ENCODE measurements at places on chromosomes 12 and 14.

DNA sequence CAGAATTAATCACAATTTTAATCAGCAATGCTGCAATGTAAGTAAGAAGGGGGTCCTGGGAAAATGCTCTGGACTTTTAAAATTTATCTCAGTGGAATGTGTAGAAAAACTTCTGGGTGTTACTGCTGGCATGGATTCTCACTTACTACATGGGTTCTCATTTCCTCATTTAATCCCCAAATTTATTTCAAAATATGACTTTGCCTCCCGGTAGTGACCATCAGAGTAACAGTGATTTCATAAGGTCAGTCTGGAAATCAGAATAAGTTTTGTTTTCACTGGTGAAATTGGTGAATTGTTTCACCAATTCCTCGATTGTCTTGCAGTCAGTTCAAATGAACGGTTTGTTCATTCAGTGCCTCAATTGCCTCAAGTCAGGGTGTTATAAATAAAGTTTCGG lies 22.3 kb upstream of the DDHD1 start:
- no peak for DNase-seq

DNA sequence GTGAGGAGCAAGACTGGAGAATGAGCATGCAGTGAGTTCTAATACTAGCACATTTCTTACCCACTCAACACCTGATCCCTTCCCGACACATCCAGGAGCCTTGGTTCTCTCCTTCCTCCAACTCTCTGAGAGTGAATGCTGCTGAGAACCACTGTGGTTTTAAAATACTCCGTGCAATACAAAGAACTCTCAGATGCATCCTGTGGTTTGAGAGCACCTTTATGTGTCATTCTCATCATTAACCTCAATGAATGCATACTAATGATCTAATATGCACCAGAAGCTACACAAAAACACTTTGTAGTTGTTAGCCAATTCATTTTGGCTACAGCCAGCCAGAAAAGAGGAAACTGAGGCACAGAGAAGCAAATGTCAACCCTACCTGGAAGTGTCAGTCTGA lies 87.6 kb downstream of the GALNT8 start:
- no peak for DNase-seq

DNA sequence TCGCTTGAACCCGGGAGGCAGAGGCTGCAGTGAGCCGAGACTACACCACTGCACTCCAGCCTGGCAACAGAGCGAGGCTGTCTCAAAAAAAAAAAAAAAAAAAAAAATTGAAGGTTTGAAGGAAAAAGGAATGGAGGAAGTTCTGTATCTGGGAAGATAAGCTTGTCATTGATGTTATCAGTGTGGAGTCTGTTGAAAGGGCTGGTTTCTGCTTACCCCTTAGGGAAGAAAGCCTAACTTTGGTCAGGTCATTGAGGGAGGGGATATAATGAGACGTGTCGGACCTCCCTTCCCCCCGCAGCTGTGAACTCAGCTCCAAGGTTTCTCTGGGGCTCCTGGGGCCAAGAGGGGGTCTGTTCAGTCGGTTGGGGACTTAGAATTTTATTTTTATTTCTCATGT lies 16.4 kb downstream of the DAO start:
- DNase-seq: no peak

DNA sequence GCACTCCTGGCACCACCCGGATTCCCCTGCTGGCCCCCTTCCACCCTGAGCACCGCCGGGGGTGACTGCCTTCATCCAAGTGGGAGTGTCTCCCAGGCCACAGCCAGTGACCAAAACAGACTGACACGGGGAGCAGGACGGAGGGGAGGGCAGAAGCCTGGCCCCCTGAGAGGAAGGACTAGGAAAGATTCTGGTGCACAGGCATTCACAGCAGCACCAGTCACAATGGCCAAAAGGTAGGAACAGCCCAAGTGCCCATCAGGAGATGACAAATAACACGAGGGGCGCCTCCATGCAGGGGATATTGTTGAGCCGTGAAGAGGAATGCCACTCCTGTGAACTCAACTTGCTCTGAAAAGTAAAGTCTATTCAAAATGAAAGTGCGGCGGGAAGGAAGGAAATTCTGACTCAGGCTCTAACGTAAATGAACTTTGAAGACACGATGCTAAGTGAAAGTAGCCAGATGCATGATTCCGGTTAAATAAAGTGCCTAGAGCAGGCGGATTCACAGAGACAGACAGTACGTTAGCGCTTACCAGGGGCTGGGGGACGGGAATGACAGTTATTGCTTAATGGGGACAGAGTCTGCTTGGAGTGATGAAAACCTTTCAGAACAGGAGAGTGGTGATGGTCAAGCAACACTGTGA lies 146.1 kb upstream of the NCOR2 start:
- no peak for DNase-seq

DNA sequence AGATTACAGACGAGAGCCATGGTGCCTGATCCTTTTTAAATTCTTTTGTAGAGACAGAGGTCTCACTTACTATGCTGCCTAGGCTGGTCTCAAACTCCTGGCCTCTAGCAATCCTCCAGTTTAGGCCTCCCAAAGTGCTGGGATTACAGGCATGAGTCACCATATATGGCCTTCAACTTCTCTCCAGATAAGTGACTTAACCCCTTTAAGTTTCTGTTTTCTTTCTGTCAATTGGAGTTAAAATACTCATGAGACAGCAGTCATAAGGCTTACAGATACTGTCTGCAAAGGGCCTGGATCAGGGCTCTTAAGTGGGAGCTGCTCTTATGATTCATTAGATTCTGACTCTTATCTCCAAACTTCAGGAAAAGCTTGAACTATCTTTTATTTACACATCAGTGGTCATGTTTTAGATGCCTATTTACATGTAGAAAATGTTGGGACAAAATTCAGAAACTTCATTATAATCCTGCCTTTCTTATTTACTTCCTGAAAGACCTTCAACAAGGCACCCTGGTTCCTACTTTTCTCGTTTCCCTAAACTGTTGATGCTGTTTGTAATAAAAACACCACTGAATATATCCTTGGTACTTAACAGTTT lies 271.5 kb upstream of the TBX3 start:
- peak; percentile 15 for DNase-seq

DNA sequence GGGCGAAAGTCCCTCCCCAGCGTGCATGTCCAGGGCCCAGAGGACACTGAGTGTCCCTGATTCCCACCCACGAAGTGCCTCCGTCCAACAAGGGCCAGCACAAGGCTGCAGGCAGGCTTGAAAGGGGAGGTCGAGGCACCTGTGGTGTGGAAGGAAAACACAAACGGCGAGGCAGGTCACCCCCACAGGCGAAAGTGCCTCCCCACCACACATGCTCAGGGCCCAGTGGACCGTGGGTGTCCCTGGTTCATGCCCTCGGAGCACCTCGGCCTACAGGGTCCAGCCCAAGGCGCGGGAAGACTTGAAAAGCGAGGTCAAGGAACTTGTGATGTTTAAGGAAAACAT lies 370.4 kb downstream of the ALG10 start:
- DNase-seq: peak; percentile 2

DNA sequence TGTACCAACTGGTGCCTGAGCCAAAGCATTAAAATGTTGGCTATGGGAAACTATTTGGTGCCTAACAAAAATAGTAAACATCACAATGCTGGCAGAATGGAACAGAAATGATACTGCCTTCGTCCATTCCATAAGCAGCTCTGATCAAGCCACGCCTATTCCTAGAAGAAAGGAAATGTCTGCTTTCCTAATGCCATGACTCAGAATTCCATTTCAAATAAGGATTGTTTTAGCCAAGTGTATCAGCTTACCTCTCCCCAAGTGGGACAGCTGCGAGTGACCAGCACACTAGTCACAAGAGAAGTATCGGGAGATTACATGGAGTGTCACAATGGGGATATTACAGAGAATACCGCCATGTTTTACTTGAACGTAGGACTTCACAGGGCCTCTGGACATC lies 38.7 kb downstream of the GLT8D2 start:
- no peak for DNase-seq

- DNase-seq: no peak
Observed at GRCh38 chr12:54974279-54974678, 10.3 kb downstream of the TESPA1 start.

- no peak for DNase-seq
Observed at GRCh38 chr12:53160673-53161072, 19.8 kb upstream of the ZNF740 start.

GRCh38 chr14:99884834-99885648 lies 91.8 kb downstream of the EML1 start:
- DNase-seq: peak; percentile 46

DNA sequence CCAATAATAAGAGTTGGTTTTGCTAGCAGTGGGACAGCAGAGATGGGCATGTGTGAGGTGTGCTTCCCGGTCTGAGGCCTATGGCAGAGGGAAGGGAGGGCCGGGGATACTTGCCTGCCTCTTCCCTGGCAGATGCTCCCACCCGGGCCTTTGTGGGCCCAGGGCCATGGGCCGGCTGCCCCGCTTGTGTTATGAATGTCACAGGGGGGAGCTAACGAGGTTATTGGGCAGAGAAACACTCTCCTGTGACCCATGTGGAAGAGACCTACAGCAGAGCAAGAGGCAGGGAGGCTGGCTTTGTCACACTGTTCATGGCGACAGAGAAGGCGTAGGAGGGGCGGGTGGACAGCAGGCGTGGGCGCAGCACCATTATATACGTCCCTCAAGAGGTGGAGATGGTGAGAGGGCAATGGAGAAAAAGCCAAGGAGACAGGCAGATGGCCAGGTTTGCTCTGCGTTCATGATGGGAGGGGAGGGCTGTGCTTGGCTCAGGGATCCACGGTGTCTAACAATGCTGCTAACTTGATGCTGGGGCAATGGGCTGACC lies 13.3 kb downstream of the CCND2 start:
- no peak for DNase-seq

GRCh38 chr12:28425526-28425925 lies 235.3 kb downstream of the CCDC91 start:
- no peak for DNase-seq

DNA sequence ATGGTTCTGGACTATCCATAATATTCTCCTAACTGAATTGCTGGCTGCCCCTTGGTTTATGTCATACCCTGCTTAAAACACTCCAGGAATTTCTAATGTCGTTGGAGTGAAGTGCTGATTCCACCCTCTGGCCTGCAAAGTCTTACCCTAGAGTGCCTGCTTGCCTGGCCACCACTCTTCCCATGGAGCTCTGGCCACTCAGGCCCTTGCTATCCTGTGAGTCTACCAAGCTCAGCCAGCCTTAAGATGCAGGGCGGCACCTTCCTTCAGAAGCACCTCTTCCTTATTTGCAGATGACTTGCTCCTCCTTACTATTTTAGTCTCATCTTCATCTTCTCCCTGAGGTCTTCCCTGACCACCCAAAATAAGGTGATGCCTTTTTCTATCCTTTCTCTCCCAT lies 35.3 kb downstream of the SLC6A15 start:
- no peak for DNase-seq

DNA sequence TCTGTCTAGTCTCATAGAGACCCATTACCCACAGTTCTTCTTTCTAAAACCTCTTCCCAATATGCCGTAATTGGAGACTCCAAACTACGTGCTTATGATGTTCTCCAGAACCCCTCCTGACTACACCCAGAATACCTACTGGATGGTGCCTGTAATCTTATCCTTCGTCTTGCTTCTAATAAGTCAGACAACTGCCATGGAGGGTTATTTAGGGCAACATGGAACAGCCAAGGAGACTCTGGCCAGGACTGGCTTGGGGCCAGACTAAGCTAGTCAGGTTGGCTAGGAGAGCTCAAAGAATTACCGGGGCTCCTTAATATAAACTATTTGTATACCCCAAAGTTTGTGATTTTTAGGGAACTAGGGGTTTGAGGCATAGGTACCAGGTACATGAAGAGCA lies 6.8 kb downstream of the PFKM start:
- DNase-seq: no peak

DNA sequence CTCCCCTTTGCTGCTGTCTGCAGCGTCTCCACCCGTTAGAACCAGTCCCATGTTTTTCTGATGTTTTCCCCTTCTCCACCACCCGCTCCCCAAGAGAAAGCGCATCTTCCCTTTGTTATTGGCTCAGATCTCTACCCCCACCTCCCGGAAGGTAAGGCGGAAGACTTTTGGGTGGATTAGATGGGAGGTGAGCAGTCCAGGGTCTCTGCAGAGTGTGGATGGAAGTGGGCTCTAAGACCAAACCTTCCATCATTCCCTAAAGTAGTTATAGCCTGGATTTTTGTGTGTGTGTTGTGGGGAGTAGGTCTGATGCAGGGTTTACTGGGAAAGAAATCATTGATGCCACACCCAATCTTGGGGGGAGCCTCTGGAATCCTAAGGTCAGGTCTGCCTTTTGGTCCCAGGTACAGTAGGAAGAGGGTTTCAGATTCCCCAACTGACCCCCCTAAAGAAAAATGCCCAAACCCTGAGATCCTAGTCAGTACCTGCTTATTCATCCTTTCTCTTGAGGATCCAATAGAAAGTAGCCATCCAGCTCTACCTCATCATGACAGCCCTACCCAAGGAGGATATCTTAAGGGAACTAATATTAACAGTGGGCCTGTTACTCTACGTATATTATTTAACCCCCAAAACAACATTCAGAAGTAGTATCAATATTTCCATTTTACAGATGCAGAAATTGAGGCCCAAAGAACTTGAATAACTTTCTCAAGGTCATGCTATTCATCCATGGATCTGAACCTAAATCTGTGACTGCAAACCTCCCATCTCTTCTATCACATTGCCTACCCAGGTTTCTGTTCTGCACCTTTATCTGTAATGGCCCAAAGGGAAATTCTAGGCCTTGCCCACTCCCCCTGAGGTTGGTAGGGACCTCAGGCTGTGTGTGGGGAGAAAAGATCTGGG lies 1.1 kb downstream of the KIF5A start:
- no peak for DNase-seq

GRCh38 chr14:100896369-100897060 lies 7.0 kb downstream of the RTL1 start:
- peak; percentile 13 for DNase-seq

DNA sequence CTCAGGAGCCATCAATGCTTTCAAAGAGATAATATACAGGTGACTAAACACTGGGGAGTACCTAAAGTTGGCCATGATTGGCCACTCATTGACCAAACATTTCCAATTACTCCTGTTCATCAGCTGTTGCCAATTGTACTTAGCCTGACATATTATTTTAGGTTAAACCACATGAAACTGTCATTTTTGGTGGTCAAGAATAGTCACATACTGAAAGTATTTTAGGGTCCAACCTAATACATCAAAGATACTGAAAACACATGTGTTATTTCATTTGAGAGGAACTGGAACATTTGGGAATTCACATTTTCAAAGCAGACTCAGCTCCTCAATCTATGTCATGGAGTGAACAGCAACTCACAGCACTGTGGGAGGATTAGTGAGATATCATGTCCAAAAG lies 63.9 kb upstream of the KCNA5 start:
- no peak for DNase-seq

- no peak for DNase-seq
Observed at GRCh38 chr14:85813040-85813439, 283.1 kb downstream of the FLRT2 start.

GRCh38 chr14:56294128-56294527 lies 175.9 kb downstream of the PELI2 start:
- DNase-seq: peak; percentile 56

DNA sequence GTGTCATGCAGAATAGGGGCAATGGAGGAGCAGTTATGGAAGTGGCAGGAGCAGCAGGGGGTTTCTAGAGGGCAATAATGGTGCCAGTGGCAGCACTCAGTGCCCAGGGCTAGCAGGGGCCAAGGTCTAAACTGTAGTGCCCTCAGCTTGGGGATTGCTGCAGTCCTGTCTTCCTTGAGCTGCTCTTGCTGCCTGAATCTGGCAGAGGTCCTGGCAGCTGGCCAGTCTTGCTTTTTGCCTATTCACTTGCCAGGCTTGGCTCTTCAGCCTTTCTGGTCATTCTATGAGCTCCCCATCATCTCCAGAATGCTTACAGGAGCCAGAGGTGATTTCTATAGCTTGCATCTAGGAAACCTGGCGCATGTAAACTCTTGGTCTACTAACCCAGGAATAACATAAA lies 72.0 kb downstream of the SUDS3 start:
- DNase-seq: no peak

- DNase-seq: no peak
Observed at GRCh38 chr14:100296106-100296651, 10.1 kb downstream of the SLC25A29 start.
